ENCODE measurements at places on chromosomes 16 and 17. TPM values are rescaled to one million over a fixed set of nuclear protein-coding genes. Genes with fewer than 3 reads are reported as not detected.

- DNase-seq = no peak
Observed at GRCh38 chr17:29451121-29451742, 61.1 kb downstream of the TAOK1 start.

DNA sequence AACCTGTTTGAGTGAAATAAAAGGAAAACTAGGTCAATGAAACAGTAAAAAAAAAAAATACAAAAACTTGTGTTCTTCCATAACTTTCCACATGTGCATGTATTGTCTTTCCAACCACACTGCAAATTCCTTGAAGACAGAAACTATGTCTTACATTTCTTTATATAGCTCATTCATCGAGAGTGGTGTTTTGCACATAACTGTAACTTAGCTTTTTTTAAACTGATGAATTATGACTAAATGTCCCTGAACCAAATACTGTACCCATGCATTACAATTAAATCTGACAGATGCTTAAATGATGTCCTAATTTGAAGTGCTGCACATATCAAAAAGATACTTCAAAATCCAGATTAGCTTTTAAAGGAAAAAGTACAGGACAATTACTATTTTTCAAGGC, 50.1 kb downstream of the BRIP1 start:
- DNase-seq = no peak

GRCh38 chr16:22357635-22357971, 16.8 kb downstream of the CDR2 start:
- no peak for DNase-seq

DNA sequence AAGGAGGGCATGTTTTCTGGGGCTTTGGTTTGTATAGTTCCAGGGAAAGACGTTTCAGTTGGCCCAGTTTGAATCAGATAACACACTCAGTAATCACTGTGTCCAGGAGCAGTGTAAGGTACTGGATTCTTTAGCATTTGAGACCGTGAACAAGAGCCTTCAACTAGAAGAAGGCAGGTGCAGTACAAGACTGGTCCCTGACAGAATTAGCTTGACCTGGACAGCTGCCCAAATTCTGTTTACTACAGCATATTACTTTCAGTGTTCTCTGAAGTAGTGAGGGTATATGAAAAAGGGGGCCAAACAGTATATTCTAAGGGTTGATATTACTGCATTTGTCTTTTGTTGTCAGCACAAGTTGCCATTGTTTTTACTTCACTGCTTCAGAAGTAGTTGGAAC, 81.3 kb downstream of the COX10 start:
- DNase-seq = no peak

The CCDC47 gene
- 47.1 TPM for total RNA-seq

All from sigmoid colon (tissue), 7 donors.